ENCODE measurements at places on chromosomes 7 and 10.
A peak's percentile ranks its signal among the peaks of the same experiment; 100 is the strongest.

DNA sequence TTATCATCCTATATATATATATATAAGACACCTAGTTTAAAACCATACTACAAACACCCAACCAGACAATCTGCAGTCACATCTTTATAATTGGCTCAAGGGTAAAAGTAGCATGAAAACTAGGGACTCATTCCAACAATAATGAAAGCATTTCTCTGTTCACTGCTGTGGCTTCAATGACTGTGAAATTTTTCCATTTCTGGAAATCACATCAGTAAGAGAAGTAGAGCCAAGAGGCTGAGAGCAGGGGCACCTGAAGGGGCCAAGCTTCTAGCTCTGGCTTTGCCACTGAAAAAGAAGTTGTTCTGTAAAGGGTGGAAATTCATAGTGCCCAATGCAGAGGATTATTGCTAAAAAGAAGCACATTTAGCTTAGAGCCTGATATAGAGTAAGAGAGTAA lies 158.6 kb upstream of the GLI3 start:
- DNase-seq: no peak

DNA sequence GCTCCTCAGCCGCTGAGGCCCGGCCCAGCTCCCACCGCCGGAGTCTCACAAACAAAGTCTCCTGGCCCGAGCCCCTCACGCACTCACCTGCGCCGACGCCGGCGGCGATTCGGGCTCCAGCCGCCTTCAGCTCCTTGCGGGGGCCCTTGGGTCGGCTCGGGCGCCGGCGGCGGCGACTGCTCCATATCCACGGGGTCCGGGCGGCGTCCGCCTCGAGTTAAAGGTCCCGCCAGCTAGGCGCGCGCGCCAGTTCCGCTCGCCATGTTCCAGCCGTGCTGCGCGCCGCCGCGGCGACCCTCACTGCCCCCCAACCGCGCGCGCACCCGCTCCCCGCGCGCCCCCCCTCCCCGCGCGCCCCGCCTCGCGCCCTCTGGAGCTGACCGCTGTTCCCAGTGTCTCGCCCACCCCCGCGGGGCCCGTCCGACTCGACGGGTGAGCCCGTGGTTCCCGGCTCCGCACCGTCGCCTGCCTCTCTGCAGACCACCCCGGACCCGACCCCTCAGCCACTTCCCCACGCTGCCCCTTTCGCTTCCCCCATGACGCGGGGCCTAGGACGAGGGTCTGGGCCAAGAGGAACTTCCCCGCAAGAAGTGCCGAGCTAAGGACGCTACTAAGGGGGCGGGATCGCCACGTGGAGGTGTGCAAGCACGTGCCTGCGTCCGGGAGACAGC lies 396.1 kb downstream of the ZNF33B start:
- no peak for DNase-seq

- DNase-seq: no peak
These were observed 17.2 kb downstream of the BTBD16 start for GRCh38 chr10:122288262-122288661.

DNA sequence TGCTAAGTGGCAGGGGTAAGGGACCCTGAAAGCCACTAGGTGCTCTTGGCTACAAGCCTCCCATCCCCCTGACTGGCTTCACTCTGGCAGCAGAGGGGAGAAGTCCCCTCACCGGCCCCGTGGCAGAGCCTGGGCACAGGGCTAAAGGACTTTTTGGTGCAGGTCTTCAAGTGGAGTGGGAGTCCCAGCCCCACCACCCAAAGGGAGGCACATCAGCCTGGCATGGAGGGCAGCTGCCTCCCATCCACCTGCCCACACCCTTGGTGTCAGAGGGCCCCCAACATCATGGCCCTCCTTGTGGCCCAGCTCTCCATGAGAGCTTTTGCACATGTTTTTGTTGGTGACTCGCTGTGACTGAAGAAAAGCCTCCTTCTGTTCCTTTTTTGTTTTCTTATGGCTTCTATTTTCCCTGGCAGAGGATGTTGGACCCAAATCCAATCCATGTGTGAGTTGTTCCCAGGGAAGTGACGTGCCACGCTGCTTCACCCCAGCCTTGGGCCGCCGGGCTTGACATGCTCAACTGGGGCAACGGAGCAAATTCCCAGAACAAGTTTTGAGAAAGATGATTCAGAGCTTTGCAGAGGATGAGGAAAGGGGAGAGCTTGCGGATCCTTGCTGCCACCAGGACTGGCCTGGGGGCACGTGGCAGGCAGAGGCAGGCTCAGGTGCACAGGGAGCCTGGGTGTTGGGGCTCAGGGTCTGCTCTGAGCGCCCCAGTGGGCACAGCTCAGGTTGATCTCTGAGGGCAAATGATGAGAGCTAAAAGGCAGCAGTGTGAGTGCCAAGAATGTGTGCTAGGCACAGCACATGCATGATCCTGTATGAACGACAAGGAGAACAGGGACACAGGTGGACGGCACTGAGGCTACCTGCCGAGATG lies 1.9 kb upstream of the AEBP1 start:
- no peak for DNase-seq

- DNase-seq: no peak
These were observed 3.0 kb downstream of the CALN1 start for GRCh38 chr7:72408966-72409637.

GRCh38 chr10:83932245-83932644 lies 207.1 kb upstream of the GHITM start:
- no peak for DNase-seq

DNA sequence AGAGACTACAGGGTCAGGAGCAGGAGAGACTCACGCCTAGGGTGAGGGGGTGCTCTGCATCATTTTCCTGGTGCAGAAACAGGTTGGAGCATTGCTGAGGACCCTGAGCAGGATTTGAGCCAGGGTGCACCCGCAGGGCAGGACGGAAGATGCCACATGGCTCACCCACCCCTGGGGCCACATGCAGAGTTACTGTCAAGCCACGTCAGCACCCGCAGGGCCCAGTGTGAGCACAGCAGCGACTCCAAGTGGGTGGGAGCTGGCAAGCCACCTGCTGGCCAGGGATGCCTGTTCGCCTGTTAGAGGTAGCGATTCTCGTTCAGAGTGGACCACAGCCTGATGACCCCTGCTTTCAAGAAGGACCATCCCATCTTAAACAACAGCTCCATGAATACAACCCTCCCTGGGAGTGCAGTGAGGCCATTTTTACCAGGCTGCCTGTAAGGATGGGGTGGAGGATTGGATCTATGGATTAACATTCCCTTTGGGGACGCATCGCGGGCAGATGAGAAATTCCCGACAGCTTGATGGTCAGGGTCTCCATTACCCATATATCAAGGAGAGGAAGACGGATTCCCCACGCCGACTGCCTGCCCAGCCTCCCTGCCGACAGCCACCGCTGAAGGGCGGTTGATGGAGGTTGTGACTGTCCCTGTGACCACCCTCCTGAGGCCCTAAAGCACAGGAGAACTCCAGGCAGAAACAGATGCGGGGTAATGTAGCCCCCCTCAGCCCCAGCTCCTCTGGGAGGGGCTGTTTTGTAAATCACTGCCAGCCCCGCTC lies 101.1 kb upstream of the RET start:
- DNase-seq: no peak

DNA sequence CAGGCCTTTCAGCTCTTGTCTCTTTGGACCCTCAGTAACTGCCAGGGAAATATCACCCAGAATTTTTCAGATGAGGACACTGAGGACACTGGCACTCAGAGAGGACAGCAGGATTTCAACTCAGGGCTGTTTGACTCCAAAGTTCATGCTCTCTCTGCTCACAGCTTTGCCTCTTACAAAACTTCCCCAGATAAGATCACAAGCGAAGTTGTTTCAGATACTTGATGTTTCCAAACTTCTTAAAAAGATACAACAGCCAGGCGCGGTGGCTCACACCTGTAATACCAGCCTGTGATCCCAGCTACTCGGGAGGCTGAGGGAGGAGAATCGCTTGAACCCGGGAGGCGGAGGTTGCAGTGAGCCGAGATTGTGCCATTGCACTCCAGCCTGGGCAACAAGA lies 32.4 kb upstream of the ZRANB1 start:
- DNase-seq: no peak

GRCh38 chr10:116059320-116059719 lies 213.7 kb downstream of the GFRA1 start:
- no peak for DNase-seq

DNA sequence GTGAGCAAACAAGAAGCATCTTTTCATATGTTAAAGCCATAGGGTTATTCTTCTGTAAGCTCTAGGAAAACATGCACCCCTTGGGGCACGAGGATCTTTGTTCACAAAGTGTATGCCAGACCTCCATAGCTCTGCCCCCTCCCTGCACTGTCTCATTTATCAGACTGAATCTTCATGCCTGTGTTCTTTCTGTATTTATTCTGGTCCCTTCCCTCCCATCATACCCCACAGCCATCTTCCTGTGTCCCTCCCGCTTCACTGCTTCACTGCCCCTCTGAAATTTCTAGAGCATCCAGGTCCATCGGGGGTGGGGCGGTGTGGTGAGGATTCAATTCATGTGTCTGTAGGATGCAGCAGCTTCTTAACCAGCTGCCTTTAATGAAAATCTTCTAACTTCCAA lies 7.5 kb downstream of the EPHB6 start:
- DNase-seq: no peak

DNA sequence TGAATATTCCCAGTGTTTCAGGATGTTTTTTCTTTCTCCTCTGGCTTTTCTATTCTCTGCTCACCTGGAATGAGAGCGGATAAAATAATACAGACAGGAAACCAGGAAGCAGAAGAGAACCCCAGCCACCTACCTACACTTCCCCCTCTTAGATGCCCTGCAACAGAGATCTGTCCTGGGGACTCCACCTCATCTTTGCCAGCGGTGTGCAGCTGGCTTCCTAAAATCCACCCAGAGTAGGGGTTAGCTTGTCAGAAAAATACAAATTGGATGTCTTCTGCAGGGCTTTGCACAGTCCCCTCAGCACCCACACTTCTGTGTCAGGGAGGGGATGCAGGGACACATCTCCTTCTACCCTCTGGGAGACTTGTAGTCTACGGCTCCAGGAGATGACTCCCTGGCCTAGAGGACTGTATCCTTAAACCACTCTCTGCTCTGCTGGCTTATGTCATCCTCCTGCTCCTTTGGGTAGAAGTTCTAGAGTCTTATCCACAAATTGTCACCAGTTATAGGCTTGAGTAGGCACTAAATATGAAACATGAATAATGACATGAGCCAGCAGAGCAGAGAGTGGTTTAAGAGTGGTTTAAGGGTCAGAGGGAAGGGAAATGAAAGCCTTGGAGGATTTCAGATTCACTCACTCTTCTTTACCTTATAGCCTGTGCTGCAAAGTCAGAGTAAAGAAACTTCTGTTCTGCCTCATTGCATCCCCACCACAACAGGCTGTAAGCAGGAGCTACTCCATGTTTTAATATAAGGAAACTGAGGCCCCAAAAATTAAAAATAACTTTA lies 749.4 kb downstream of the AUTS2 start:
- no peak for DNase-seq

GRCh38 chr7:82335001-82335400 lies 108.6 kb downstream of the CACNA2D1 start:
- no peak for DNase-seq

DNA sequence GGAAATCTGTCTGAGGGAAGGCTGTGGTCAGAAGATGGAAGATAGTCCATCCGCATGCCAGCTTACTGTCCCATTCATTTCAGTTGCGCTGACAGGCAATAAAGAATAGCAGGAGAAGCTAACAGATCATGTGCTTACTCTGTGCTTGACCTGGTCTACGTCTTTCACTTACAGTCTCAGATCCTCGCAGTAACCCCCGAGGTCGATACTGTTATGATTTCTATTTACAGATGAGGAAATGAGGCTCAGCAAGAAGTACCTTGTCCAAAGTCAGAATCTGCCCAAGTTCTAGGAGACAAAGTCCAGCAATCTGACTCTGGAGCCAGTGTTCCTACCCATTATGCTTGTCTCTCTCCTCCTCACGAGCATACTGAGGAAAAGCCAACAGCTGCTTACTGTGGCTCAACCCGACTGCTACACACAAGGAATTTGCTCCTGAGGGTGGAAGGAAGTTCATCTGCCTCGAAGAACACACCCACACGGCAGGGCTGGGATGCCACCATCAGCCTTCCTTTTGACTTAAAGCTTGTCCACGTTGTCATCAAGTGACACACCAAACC lies 74.2 kb downstream of the MINPP1 start:
- no peak for DNase-seq

DNA sequence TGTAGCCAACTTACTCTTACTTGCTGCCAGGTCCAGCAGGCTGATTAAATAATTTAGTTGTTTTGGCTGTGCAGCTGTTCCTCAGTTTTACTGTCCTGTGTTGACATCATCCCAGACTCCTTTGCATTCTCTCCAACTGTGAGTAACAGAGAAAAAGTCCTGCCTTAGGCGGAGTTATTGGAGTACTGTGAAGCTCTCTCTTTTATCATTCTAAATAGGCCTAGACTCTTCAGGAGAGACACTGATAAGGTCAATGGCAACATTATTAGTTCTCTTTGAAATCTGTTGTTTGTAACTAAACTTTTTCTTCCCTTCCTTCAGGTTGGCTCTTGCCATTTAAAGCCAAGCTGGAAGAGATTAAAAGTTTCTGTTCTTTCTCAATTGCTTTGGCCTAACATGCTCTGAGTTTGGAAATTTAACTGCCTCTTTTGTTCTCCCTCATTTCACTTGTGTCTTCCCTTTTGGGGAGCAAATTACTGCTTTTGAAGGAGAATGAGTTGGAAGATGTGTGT lies 215.7 kb upstream of the CSTF2T start:
- DNase-seq: peak; percentile 32

DNA sequence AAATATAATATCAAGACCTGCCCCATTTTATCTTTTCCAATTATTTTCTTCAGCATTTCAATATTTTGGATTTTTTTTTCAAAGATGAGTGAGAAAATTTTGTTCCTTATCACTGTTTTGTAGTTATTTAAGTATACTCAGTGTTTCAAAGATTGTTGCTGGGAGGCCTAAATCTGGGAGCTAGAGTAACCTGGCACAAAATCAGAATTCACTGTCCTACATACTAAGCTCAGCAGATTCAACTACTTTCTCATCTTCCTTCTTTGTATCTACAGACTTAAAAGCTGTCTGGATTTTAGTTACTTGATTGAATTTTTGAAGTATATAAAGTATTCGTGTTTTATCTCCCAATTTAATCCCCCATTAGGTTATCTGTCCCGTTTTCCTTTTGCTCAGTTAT lies 85.9 kb downstream of the TAX1BP1 start:
- DNase-seq: no peak
